ENCODE measurements at places on chromosomes 2 and 18.

GRCh38 chr2:64439194-64439593, 14.8 kb upstream of the LGALSL start:
- no peak for DNase-seq

- no peak for DNase-seq
These were observed 127.0 kb upstream of the KLHL14 start for GRCh38 chr18:32899819-32900218.

DNA sequence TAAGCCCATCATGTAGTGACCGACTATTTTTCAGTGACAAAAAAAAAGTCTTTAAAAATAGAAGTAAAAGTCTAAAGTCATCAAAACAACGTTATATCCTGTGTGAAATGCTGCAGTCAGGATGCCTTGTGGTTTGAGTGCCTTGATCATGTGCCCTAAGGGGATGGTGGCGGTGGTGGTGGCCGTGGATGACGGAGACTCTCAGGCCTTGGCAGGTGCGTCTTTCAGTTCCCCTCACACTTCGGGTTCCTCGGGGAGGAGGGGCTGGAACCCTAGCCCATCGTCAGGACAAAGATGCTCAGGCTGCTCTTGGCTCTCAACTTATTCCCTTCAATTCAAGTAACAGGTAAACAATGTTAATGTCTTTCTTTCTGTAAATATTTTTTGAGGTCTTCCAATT, at the start of gene CD28:
Gene CD28 (plus strand): TSS at position 237 of the 400 bp plus-strand sequence. CDS start 58 bp downstream, at position 295.
- DNase-seq = no peak

GRCh38 chr2:14902953-14903352, 270.4 kb downstream of the LRATD1 start:
- DNase-seq = no peak

DNA sequence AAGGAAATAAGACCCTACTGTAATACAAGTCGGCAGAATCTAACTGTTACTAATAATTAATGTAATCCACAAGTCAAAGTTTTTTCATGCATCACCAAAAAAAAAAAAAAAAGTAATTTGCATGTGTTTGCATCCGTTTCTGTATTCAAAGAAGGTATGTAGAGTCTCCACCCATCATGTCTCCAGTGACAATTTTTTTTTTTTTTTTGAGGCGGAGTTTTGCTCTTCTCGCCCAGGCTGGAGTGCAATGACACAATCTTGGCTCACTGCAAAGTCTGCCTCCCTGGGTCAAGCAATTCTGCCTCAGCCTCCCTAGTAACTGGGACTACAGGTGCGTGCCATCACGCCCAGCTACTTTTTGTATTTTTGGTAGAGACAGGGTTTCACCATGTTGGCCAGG, 24.2 kb upstream of the NFU1 start:
- no peak for DNase-seq

DNA sequence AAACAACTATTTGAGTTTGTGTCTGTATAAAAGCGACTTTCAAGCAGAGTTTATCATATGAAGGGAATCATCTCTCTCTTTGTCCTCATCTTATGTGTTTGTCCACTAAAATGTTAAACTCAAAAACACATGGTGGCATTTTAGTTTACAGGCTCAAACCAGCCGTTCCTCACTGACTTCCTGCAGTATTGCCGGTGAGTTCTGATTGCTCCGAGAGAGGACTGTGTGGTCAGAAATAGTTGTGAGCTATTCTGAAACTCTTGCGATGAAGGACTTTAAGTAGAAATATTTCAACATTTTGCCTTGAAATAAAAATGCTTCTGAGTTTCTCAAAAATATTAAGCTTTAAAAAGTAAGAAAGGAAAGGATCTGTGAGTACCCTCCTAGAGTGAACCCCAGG, 163.2 kb upstream of the CAVIN2 start:
- DNase-seq = peak; percentile 39
